ENCODE measurements at places on chromosomes 5 and 9.
A peak's percentile ranks its signal among the peaks of the same experiment; 100 is the strongest.

GRCh38 chr5:127294829-127295228 is 4.2 kb downstream of the MEGF10 start:
- DNase-seq: no peak

GRCh38 chr5:172156541-172156994 is 31.5 kb downstream of the STK10 start:
- DNase-seq: no peak

- DNase-seq: peak; percentile 92
Observed at GRCh38 chr9:95822583-95823431, 52.7 kb upstream of the ERCC6L2 start.

DNA sequence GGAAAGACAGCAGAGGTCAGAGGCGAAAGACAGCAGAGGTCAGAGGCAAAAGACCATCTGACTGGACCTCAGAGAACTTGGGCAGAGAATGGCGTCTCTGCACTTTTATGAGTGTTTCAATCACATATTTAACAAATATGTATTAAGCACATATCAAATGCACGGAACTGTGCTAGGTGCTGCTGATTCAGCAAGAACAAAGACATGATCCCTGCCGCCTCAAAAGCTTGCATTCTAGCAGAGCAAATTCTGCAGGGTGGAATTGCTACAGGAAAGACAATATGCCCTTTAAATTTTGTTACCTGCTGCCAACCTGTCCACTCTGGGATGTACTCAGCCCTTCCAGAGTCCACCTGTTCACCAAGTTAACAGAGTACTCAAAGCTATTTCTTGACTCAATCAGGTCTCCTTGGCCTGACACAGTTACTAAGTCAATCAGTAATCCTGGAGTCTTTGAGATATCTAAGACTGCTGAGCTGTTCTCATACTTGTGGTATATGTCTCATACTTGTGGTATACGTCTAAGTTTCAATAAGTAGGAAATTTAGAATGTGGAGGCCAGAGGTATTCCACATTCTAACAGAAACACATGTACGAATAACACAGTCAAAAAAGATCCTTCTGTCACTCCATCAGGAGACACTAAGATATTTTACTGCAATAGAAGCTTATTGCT is 131.8 kb downstream of the GNAQ start:
- peak; percentile 84 for DNase-seq

GRCh38 chr5:76299592-76299991 is 103.5 kb upstream of the IQGAP2 start:
- DNase-seq: no peak
